ENCODE measurements at places on chromosomes 12 and 14.

- DNase-seq, result no peak
These were observed 10.7 kb upstream of the TBC1D30 start for GRCh38 chr12:64813723-64814122.

DNA sequence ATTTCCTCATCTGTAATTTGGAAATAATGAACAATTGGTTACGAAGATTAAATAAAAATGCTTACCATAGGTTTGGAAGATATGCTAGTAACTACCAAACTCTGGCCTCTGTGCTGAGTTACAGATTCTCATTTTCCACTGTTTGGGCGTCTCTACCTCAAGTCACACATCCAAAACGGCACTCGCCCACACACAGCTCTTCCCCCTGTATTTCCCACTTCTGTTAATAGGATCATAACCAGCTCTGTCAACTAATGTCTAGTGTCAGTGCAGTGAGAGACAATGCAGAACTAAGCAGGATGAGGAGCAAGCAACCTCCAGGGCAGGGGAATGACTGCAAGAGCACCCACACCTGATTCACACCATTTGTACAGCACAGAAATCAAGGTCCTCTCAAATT lies 10.9 kb upstream of the SYCP3 start:
- no peak for DNase-seq

- DNase-seq, result no peak
These were observed 452 bp downstream of the INHBE start for GRCh38 chr12:57455374-57456144.

DNA sequence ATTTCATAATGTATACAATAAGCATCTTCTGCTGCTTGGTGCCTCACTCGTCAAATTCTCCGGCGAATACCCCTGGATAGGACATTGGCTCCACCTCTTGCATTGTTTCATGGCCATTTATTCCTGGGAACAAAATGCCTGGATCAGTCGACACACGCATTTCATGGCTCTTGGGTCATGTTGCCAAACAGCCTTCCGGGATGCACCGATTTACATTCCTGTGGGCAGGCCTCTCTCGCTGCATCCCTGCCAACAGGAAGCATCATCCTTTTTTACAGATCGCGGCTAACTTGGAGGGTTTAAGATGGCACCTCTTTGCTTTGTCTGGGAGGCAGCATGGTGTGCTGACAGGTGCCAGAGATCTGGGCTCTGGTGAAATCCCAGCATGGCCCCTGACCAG lies 32.7 kb upstream of the RIMBP2 start:
- no peak for DNase-seq

- peak; percentile 71 for DNase-seq
These were observed 6.9 kb upstream of the NUDT14 start for GRCh38 chr14:105187935-105188524.

- DNase-seq, result peak; percentile 82
These were observed 2.3 kb upstream of the SCNN1A start for GRCh38 chr12:6377667-6377994.

GRCh38 chr12:131087991-131088700 lies 134.4 kb downstream of the ADGRD1 start:
- DNase-seq, result no peak

- no peak for DNase-seq
These were observed 24.1 kb downstream of the DMAC2L start for GRCh38 chr14:50335989-50336824.

DNA sequence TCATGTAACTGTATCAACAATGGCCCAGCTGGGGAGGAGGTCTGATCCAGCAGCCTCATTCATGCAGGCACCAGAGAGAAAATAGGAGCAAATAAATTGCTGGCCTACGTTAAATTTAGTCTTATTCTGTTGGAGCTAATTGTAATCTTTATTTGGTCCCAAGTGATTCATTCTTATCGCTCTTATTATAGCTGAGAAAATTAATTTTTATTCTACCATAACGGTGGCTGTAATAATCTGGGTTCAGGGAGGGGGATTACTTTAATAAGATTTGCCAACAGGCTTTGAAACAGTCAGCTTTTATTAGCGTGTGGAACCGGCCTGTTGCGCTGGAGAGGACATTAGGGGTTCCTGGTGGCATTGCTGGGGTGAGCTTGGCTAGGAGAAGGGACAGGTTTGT lies 254.9 kb downstream of the AACS start:
- DNase-seq, result no peak

- no peak for DNase-seq
These were observed 10.8 kb downstream of the ITPK1 start for GRCh38 chr14:93104961-93105360.

Data from colonic mucosa (tissue), 4 donors.